Fibroblast of villous mesenchyme (primary cell): ENCODE measurements at places on chromosomes 4 and X. TPM values are rescaled to one million over a fixed set of nuclear protein-coding genes. Genes with fewer than 3 reads are reported as not detected.

ARSJ gene
- total RNA-seq, result 49.3 and 69.5 TPM in 2 replicates

BMP3 gene
- total RNA-seq, result under 0.01 TPM in 1 of 2 replicates, not detected in the other

MGARP gene
- total RNA-seq, result 41.2 and 106 TPM in 2 replicates

TKTL2 gene
- under 0.01 TPM in 1 of 2 replicates, not detected in the other for total RNA-seq

FDCSP gene
- not detected in 2 replicates for total RNA-seq

EMCN gene
- not detected in 2 replicates for total RNA-seq

ETNPPL gene
- total RNA-seq, result not detected in 2 replicates

CSAG3 gene
- total RNA-seq, result not detected in 2 replicates

THOC2 gene
- total RNA-seq, result 80.5 and 101 TPM in 2 replicates

FREM3 gene
- not detected in 2 replicates for total RNA-seq

KCNIP4 gene
- total RNA-seq, result under 0.01 TPM in 2 replicates

RIBC1 gene
- 0.32 and 0.43 TPM in 2 replicates for total RNA-seq

DNA sequence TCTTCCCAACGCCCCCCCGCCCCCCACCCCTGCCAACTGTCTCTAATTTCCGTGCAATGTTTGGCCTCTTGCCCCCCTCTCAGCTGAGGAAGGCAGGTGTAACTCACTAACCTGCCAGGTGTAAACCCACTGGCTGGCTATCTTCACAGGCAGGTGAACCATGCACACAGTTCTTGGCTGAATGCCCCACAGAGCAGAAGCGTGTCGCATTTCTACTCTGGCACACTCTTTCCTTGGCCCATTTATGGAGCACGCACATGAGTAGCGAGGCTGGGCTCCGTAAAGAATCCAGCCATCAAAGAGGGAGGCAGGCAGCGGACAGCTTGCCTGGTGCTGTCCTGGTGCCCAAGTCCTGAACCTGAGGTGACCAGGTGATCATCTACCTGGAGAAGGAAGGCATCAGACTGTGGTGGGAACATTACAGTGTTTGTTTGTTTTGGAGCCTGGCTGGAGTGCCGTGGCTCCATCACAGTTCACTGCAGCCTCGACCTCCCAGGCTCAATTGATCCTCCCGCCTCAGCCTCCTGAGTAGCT lies 39.2 kb upstream of the CRMP1 start:
- DNase-seq, result no peak

DNA sequence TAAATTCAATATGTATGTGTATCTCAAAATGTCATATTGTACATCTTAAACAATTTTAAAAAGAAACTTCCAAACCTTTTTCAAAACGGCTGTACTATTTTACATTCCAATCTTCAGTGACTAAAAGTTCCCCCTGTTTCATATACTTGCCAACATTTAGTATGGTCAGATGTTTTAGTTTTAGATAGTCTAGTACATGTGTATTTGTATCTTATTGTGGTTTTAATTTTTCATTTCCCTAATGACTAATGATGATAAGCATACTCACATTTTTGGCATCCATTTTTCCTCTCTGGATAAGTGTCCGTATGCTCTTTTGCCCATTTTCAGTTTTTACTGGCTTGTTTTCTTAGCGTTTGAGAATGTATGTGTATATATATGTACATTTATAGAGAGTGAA lies 212.2 kb upstream of the MAGEB18 start:
- no peak for DNase-seq

GRCh38 chr4:43816116-43816515 lies 632.5 kb downstream of the KCTD8 start:
- DNase-seq, result no peak

- DNase-seq, result no peak
Measured at GRCh38 chrX:24648495-24648894, 1.3 kb upstream of the PCYT1B start.

GRCh38 chr4:154422152-154422551 lies 69.4 kb downstream of the DCHS2 start:
- DNase-seq, result no peak

DNA sequence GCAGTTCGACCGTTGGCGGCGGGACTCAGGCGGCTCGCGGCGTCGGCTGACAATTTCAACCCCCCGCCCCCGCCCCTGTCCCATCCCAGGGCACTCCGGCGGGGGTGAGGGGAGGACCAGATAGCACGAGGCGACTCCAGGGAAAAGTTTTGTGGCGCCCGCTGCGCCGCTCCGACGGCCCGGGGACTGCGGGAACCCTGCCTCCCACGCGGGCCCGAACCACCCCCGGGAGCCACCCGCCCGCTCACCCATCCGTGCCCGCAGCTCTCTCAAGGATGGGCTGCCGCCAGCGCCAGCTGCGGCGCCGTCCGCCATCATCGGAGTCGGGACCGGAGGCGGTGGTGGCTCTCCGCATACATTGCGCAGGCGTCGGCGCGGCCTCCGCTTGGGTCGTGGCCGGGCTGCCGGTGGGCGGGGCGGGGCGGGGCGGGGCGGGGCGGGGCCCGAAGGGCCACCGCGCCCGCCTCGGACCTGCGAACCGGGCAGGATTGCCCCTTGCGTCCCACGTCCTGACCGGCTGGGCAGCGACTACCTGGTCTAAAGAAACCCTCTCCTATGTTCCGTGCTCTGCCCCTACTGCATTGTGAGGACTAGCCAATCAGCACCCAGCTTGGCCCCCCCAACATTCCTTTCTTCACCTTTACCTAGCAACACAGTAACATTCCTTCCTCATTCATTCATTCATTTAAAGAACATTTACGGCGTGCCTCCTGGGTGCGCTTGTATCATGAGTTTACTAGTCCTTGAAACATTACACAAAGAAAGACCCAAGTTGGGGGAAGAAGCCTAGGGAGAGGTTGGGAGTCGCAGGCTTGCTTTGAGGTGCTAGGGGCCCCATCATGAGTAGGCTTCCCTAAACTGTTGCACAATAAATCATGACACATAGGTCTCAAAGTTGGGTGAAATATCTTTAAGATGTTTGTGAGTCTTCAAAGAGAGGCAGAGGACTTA lies at the start of gene MAP7D3:
TSS of gene MAP7D3 (minus strand) at position 360 of the 951 bp plus-strand sequence. CDS start at position 318, 42 bp downstream.
- peak; percentile 48 for DNase-seq

GRCh38 chr4:189858435-189858834 lies 82.2 kb upstream of the FRG1 start:
- DNase-seq, result no peak

DNA sequence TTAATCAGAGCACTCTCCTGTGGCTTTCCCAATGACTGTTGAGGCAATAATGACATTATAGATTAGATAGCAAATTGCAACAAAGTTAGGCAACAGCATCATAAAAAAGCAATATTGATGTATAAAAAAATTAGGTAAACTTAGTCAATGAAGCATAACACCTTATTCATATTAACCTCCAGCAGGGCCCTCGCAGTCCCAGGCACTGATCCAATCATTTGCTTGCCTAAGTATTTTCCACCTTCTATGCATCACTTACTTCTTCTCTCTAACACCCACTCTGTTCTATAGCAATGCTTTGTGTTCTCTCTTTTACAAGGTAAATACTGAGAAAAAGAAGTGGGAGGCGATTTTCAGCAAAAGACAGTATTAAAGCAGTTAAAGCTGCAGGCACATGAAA lies 833.5 kb upstream of the ADGRL3 start:
- DNase-seq, result no peak

- peak; percentile 48 for DNase-seq
Measured at GRCh38 chrX:29652484-29652883, 562.9 kb upstream of the MAGEB2 start.

DNA sequence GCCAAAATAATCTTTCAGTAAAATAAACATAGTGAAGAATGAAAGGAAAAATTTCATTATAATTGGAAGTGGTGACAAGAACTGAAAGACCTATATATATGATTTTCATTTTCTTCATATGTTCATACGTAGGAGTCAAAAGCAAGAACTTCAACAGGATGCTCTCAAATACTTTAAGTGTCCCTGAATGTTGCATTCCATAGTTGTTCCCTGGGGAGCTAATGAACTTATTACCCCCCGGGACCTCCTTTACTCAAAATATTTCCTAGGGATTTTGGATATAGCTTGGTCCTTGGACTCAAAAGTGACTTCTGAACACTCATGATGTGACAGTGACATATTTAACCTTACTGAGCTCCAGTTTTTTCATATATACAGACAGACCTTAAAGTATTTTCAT lies 44.9 kb upstream of the NDST4 start:
- DNase-seq, result no peak

DNA sequence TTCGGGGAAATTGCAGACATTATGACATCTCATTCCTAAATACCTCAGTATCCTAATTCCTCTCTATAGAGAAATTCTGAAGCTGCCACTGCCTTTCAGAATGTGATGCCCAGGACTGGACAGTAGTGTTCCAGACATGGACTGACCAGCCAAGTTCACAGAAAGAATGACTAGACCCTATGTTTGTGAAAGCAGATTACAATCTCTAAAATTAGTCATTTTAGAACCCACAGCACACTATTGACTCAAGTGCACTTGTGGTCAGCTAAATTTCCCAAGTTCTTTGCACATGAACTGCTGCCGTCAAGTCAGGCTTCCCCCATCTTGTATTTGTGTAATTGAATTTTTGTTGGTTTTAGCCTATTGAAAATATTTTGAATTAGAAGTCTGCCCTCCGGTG lies 81.0 kb upstream of the ESX1 start:
- DNase-seq, result peak; percentile 85

DNA sequence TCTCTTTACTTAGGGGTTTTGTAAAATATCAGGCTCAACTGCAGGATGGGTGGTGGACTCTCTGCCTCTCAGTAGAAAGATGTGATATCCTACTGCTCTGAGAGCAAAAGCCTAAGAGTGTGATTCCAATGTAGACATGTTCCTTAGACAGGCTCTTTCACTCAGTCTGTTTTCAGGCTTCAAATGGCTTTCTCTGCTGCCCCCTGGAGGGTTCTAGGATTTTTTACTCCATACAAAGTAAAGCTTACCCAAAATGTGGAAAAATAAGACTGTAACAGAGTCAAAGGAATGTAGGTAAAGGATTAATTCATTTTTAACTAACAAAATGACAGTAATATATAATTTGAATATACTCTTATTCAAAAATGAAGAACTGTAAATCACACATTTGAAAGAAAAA lies 32.1 kb downstream of the ZGRF1 start:
- DNase-seq, result peak; percentile 67

DNA sequence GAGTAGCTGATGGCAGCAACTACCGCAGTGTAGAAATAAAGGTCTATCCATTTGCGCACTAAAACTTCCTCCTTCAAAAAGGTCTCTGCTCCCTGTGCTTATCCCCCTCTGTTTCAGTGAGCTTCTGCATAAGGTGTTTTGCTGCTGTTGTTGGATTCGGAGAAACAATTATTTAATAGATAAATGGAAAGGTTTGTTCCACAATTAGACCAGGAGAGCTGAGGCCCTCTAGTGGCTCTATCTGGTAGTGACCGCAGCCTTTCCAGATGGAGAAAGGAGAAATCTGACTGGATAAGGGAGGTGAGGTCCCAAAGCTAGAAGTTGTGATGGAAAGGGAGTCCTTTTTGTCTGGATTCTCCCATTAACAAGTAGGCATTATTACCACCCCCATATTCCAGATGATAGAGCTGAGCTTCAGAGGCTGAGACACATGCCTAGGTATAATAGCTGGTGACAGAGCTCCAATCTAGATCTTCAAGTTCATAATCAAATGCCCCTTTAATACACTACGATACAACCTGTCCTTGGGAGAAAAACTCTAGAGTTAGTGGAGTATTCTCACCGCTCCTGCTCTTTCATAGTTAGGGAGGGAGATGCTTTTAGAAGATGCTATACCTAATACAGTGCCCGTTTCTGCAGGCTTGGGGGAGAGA lies 5.1 kb upstream of the GABRQ start:
- peak; percentile 34 for DNase-seq

DNA sequence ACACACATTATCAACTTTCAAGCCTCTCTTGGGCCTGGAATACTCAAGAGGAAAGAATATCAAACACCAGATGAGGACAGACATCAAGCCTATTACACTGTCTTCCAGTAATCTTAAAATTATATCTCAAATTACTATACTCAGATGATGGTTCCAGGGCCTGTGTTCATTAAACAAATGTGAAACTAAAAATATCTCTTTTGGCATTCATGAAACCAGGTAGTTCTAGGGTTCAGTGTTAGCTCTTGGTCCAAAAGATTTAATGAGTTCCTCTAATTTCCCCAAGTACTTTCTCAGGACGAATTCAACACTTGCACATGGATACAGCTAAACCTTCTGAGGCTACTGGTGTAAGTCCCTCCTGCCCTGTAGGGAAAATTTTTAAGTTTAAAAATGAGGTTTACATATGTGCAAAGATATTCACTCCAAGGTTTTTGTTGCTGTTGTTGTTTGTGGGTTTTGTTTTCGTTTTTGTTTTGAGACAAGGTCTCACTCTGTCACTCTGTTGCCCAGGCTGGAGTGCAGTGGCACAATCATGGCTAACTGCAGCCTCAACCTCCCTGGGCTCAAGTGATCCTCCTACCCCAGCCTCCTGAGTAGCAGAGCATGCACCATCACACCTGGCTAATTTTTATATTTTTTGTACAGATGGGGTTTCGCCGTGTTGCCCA lies 79.4 kb downstream of the USP46 start:
- DNase-seq, result no peak

- no peak for DNase-seq
Measured at GRCh38 chrX:152917656-152918579, 20.1 kb downstream of the ZNF185 start.

DNA sequence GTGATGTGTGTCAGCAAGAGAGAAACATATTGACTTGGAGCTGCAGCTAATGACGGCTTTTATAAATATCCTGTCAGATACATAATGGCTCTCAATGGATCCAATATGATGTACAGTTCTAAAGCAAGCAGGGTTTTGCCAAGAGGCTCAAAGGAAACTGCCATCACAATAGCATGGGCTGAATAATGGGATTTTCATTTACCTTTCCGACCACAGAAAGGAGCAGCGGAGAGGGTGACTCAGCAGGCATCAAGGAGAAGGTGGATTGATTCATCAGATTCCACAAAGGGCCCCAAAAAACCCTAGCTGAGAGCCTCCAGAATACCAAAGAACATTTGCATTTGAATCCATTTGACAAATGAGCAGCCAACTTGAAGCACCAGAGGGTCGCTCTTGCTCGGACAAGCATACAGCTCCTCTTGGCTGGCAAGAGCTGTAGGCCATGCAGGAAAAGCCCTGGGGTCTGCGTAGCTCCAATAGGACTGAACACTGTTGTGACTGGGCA lies 355.7 kb upstream of the NOCT start:
- no peak for DNase-seq

GRCh38 chr4:12139296-12139695 lies 710.6 kb upstream of the HS3ST1 start:
- no peak for DNase-seq

GRCh38 chr4:134282680-134283079 lies 81.1 kb upstream of the PABPC4L start:
- DNase-seq, result no peak

GRCh38 chr4:1383728-1384591 lies 22.3 kb downstream of the NKX1-1 start:
- no peak for DNase-seq

- DNase-seq, result no peak
Measured at GRCh38 chrX:15321447-15321846, 6.0 kb upstream of the ASB11 start.

DNA sequence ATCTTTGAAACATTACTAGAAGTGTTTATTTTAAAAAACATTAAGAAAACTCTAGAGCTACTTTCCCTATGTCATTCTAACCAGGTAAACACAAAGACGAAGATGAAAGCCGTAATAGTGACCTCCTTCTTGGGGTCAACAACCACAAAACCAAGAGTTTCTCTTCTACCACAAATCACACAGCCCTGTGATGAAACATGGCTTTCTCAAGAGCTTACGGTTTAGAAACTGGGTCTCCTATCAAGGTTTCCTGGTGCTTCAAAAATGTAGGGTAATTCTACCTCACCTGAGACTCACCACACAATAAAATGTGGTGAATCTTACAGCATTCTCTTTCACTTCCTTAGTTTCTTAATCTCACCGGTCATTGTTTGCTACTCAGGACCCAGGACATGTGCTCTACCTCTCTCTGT lies 50.9 kb downstream of the CORIN start:
- peak; percentile 25 for DNase-seq
